G401 (cell line): ENCODE measurements at places on chromosomes 5 and 9. TPM values are rescaled to one million over a fixed set of nuclear protein-coding genes. Genes with fewer than 3 reads are reported as not detected.

FAT2 gene
- not detected in 2 replicates for total RNA-seq

SLC4A9 gene
- not detected in 2 replicates for total RNA-seq

GRCh38 chr9:134981829-134982228 is 64.1 kb upstream of the FCN1 start:
- no peak for DNase-seq

PCDHA4 gene
- 4.2 and 5.4 TPM in 2 replicates for total RNA-seq

DNA sequence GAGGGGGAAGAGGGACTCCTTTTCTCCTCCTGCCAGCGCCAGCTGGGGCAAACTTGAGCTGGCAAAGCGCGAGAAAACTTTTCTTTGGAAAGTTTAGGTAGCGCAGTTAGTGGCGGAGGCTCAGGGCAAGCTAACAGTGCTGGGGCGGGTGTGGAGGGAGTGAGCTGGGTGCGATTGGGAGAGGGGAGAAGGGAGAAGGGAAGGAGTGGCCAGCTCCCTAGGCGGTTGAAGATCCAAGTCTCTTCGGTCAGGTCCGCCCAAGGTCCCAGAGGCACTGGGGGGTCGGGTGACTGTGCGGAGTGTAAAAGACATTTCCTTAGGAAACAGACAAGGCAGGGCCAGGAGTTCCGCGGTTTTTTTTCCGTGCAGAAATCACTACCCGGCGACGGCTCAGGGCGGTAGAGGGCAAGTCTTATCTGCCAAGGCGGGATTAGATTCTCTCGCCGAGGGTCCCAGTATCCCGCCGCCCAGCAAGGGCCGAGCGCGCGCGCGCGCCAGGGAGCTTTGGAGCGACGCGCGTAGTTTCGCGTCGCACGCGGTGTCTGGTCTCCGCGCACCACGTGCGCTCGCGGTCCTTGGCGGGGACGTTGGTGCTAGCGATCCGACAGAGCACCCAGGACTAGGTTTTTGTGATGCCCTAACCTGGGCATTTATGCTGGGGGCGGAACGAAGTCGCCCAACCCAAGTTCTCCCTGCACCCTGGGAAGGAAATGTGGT is 33.6 kb upstream of the NFIB start:
- DNase-seq: peak; percentile 40

PCDHGA11 gene
- not detected in 2 replicates for total RNA-seq

GRCh38 chr5:87007737-87008136 is 259.9 kb upstream of the RASA1 start:
- no peak for DNase-seq

GRCh38 chr5:72114629-72115028 is 7.4 kb downstream of the MAP1B start:
- DNase-seq: no peak

ENC1 gene
- total RNA-seq: 36.4 and 59.3 TPM in 2 replicates

- no peak for DNase-seq
Measured at GRCh38 chr9:135579889-135580660, 18.5 kb downstream of the PAEP start.

DNA sequence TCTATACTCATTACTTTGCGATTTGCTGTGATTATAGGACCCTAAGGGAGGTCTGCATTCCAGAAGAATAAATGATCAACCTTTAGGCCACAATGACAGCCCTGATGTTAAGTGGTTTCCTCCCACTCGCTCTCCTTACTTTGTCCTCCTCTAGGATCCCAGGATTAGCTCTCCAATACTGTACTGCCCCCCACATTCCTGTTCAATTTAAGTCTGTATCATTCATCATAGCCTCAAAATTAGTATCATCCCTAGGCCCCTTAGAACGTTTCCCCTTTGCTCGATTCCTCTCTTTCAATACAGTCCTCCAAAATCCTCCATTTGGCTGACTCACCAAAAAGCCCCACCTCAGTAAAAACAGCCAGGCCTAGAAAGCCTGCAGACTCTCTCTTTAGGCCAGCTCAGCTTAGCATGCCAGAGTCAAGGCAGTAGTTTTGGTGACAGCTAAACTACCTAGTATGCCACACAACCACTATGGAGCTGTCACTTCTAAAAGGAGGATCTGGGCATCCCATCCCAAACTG is 24.4 kb downstream of the RNF145 start:
- no peak for DNase-seq

SFXN1 gene
- 107 and 206 TPM in 2 replicates for total RNA-seq

FSD1L gene
- total RNA-seq: 1.1 and 22.1 TPM in 2 replicates

GRCh38 chr9:123438321-123438720 is 82.3 kb downstream of the CRB2 start:
- DNase-seq: no peak

DNA sequence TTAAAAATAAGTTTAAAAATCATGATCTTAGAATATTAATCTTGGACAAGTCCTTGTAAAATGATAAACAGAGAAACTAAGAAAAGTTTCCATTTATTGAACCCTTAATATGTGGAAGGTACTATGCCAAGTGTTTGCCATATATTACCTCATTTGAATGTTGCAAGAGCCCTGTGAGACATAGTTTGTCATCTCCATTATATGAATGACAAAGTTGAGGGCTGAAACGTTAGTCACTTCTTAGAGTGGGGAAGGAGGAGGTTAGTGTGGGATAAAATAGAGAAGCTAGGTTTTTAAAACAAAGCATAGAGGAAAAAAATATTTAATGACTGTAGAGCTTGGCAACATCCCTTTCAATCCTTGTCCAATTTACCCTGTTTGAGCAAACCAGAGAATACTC is 2.0 kb downstream of the TNC start:
- DNase-seq: no peak

DNA sequence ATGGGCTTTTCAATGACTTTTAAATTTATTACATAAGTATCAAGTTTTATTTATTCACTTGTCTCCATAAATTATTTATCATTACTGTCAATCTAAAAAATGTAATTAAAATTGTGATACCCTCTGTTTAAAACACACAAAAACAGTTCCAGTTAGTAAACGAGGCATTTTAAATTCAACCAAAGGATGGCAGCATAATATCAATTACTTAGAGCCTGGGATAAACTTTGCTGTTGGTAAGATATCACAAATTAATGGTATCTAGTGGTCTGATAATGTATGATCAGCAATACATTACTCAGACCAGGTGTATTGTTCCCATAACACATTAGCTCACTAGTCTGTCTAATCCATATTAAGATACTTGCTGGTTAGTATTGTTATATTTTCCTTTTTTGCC is 9.6 kb upstream of the IFNE start:
- no peak for DNase-seq

CARD6 gene
- not detected in 2 replicates for total RNA-seq

GRCh38 chr5:73066466-73066865 is 53.9 kb upstream of the TMEM171 start:
- no peak for DNase-seq

GRCh38 chr5:7745882-7746610 is 104.9 kb downstream of the CFAP90 start:
- peak; percentile 66 for DNase-seq

DNA sequence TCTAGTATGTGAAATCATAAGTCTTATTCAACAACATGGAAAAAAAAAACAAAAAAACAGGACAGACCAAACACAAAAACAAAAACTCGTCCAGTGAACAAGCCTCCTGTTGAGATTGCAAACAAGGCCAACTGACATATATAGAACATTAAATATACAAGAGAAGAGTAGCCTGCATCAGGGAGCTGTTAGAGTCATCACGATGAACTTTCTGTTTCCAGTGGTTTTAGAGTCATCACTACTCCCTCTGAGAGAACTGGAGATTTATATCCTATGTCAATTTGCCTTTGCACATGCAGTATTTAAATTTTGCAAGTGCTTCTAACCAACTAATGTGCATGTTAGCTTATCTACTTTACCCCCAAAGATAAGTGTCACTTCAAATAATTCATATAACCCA is 9.9 kb downstream of the SNCAIP start:
- DNase-seq: no peak
